Lower lobe of right lung (tissue), 2 donors: ENCODE measurements at places on chromosomes 6 and 20. TPM values are rescaled to one million over a fixed set of nuclear protein-coding genes. Genes with fewer than 3 reads are reported as not detected.

Gene RTN4IP1
- 4.1 TPM for total RNA-seq

Gene ULBP3
- total RNA-seq, result 2.4 TPM

DNA sequence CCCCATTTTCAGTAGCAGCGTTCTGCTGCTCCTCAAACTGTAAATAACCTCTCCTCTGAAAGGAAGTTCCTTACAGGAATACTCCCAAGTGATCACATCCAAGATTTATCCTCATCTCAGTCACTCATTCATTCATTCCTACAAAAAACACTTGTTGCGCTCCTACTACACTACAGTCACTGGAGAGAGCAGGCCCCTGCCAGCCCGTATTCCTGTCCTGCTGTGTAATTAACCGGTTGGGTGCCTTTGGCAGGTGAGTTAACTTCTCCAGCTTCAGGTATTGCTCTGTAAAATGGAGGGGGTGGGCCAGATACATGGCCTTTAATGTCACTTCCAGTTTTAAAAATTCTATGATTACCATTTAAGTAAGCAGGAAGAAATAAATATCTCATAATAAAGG is 15.0 kb upstream of the ZBTB24 start:
- H3K4me1 ChIP-seq, result no peaks in the 10 kb centered on the region
- H3K4me3 ChIP-seq, result no peak overlapping the region
- no peak overlapping the region for H3K27ac ChIP-seq
- H3K27me3 ChIP-seq, result no peaks in the 10 kb centered on the region
- H3K36me3 ChIP-seq, result no peaks in the 10 kb centered on the region
- no peak for DNase-seq

DNA sequence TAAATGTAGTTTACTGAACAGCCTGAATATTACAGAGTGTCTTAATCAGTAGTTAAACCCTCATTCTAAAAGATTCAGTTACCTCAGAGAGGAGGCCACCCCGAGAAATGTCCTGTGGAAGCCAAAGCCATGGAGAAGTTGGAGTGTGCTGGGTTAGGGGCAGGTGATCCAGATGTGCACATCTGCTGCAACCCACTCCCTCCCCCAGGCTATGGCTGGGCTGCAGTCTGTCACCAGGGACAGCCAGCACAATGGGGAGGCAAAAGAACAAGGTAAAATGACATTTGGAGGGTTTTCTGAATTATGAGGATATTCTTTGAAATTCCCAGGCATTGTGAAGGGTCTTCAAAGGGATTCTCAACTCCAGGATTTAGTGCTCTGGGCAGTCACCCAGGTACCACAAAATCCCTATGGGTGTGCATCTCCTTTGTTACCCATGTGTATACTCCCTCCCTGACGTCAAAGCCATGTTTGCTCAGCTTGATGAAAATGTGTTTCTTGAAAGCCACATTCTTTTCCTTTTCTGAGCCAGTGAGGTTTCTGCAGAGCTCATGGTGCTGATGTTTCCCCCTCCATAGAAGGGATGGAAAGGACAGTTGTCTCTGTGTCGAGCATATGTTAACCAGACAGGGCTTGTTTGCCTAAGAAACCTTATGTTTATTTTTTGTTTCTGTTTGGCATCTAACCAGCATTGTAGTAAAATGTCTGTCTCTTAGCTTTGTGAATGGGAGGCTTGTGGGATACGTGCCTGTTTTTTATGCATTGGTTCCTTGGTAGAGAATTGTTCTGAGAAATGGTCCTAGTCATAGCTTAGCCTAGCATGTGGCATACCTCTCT is 212.3 kb upstream of the TBX18 start:
- DNase-seq, result no peak
- no peak overlapping the region for H3K4me3 ChIP-seq
- no peak overlapping the region for H3K27ac ChIP-seq
- no peaks in the 10 kb centered on the region for H3K4me1 ChIP-seq
- no peaks in the 10 kb centered on the region for H3K27me3 ChIP-seq
- no peaks in the 10 kb centered on the region for H3K36me3 ChIP-seq

- no peak overlapping the region for H3K4me3 ChIP-seq
- peaks cover 10% of the 10 kb centered on the region for H3K4me1 ChIP-seq
- H3K27ac ChIP-seq, result no peak overlapping the region
- no peak for DNase-seq
Measured at GRCh38 chr6:134707342-134708031, 242.4 kb downstream of the ALDH8A1 start.

DNA sequence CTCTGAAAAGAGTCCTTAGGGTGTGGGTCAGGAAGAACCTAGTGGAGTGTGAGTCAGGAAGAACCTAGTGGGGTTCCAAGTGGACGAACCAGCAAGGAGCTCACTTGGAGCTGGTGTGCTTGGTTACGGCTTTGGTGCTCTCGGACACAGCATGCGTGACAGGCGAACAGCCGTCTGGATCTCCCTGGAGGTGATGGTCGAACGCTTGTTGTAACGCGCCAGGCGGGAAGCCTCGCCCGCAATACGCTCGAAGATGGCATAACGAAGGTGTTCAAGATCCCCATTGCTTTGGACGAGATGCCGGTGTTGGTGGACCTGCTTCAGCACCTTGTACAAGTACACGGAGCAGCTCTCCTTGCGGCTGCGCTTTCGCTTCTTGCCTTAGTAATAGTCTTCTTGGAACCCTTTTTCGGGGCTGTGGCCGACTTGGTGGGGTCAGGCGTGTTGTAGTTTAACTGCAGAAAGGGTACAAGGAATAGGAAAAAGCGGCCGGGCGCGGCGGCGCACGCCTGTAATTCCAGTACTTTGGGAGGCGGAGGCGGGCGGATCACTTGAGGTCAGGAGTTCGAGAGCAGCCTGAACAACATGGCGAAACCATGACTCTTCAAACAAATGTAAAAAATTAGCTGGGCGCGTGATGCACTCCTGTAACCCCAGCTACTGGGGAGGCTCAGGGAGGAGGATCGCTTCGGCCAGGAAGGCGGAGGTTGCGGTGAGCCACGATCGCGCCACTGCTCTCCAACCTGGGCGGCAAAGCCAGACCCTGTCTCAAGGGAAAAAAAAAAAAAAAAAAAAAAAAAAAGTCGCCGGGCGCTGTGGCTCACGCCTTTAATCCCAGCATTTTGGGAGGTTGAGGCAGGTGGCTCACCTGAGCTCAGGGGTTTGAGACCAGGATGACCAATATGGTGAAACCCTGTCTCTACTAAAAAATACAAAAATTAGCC is 48.0 kb downstream of the OR2B2 start:
- H3K36me3 ChIP-seq, result no peaks in the 10 kb centered on the region
- H3K27me3 ChIP-seq, result peaks cover 17% of the 10 kb centered on the region
- H3K4me1 ChIP-seq, result peaks cover 25% of the 10 kb centered on the region
- peak; percentile 60 for DNase-seq

- no peaks in the 10 kb centered on the region for H3K36me3 ChIP-seq
- no peak overlapping the region for H3K4me3 ChIP-seq
- DNase-seq, result no peak
- H3K27ac ChIP-seq, result no peak overlapping the region
Measured at GRCh38 chr6:3765415-3765814, 13.9 kb upstream of the PXDC1 start.

- no peak for DNase-seq
- no peak overlapping the region for H3K4me3 ChIP-seq
- H3K27ac ChIP-seq, result no peak overlapping the region
- no peaks in the 10 kb centered on the region for H3K4me1 ChIP-seq
Measured at GRCh38 chr20:21820688-21821087, 115.2 kb downstream of the PAX1 start.

DNA sequence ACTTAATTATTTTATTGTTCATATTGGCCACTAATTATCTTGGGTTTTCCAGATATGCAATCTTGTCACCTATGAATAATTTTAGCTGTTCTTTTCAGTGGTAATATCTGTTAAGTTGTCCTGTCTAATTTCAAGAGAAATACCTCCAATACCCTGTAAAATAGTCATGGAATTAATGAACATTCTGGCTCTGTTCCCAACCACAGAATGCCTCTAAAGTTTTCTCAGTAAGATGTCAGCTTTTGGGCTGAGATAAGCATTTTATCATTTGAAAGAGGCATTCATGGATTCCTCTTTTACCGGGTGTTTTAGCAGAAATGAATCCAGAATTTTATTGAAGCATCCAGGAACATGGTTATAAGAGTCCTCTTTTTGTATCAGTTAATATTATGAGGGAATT is 109.3 kb downstream of the WDR27 start:
- DNase-seq, result no peak
- peaks cover 6% of the 10 kb centered on the region for H3K4me1 ChIP-seq
- no peak overlapping the region for H3K27ac ChIP-seq
- no peak overlapping the region for H3K4me3 ChIP-seq

- H3K27me3 ChIP-seq, result no peaks in the 10 kb centered on the region
- H3K36me3 ChIP-seq, result no peaks in the 10 kb centered on the region
- DNase-seq, result no peak
- no peaks in the 10 kb centered on the region for H3K4me1 ChIP-seq
Measured at GRCh38 chr20:52945862-52946522, 26.2 kb upstream of the TSHZ2 start.
